Stimulated activated CD4-positive, alpha-beta T cell treated with anti-CD3 and anti-CD28 coated beads, Interleukin-15, amount 100 ng/mL, for 48 hours (primary cell): ENCODE measurements at places on chromosomes 5 and 9.
A peak's percentile ranks its signal among the peaks of the same experiment; 100 is the strongest.

DNA sequence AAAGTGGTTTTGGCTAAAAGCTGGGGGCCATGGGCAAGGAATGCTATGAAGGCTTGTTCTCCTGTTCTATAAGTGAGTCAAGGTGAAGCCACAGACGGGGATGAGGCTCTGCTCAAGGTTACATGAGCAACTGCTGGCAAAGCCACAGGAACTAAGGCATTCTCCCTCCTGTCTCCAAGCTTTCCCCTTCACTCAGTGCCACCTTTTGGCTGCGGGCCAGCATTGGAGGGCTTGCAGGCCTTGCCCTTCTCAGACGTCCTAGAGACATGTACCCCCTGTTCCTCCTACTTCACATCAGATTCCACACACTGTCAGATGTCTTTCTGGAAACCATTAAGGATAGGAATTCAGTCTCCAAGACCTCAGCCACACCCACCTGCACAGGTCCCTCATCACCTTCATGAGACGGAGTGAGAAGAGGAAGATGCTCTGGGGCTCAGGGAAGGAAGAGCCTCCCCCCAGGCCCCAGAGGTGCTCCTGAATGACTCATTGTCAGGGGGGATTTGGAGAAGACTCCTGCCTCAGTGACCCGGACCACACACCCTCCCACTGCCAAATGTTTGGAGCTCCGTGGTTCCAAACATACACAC, 20.5 kb upstream of the MEIKIN start:
- DNase-seq, result no peak

DNA sequence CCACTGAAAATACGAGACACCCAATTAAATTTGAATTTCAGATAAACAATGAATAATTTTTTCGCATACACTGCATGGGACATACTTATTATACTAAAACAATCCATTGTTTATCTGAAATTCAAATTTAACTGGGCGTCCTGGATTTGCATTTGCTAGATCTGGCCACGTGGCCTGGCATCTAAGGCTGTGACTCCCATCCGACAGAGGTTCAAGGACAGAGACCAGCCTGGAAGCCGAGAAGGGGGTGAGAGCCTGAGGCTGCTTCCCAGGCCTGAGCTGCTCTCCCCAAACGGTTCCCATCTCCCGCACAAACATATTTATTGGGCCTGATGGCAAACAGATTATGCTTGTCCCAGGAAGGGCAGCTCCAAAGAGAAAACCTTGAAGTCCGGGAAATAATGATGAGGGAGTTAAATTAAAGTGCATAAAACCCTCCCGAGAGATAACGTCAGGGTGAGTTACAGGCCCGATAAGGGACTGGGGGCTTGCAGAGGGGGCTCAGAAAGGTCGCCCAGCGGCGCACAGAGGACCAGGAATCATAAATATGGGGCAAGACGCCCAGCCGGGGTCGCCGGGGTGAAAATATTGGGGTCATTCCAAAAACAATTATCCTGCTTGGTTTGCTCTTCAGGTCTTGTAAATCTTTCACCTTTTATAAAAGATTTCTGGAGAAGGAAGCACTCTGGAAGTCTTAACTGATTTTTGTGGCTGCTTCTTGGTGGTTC, 163.7 kb downstream of the GAPVD1 start:
- no peak for DNase-seq

DNA sequence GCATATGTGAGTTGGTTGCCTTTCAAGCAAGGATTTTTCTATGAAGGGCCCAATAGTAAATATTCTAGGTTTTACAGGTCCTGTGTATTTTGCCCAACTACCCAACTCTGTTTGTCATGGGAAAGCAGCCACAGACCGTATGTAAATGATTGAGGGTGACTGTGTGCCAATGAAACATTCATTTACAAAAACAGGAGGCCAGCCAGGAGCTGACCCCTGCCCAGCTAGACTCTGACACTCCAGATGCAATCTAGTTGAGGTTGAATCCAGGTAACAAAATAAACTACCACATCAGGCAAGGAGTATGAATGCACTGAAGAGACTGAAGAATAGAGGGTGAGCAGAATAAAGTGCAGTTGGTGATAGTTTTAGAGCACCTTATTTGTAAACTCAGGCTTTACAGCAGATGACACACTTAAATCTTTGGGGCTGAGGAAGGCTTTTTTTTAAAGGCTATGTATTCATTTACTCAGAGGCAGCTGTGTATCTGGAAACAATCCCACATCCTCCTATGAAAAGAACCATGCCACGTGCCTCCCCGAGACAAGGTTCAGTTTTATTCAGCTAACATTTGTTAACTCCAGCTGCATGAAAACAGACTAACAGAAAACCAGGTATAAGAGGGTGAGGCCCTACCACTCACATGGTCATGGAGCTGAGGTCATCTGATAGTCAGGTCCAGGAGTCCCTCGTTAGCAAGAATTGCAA, 60.7 kb downstream of the SLC1A1 start:
- no peak for DNase-seq

DNA sequence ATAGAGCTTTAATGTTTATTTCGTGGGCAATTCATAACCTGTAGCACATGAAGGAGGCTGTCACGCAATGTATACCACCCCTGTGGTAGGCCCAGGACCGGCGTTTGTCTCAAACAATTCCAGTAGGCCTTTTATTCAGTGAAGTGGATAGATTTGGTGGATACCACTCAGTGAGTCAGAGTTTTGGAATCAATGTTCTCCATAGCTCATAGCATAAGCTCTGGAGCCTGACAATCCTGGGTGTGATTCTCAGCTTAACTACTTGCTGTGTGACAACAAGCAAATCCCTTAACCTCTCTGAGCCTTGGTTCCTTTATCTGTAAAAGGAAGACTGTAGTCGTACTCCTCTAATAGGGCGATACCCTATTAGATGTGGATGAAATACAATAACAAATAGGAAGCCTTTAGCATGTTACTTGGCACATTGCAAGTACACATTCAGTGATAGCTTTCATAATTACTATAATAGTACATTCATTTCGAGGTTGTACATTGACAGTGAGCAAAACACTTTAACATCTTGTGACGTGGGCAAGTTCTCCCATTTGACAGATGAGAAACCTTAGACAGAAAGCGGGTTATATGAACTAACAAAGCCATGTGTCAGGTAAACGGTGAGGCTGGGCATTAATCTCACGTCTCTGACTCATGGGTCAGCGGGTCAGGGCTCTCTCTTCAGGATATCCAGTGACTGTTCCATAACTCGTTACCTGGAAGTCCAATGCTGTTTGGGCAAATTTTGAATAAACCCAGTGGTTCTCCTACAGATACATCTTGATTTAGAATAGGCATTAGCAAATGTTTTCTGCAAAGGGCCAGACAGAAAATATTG, 130.8 kb downstream of the C9orf152 start:
- DNase-seq, result no peak

- no peak for DNase-seq
Observed at GRCh38 chr9:114588651-114589526, 1.3 kb downstream of the ATP6V1G1 start.

- DNase-seq, result no peak
Observed at GRCh38 chr5:143349177-143349576, 54.3 kb downstream of the NR3C1 start.

- DNase-seq, result no peak
Observed at GRCh38 chr9:120110520-120110919, 469.4 kb downstream of the CDK5RAP2 start.

GRCh38 chr5:128532127-128532526, 5.9 kb downstream of the FBN2 start:
- DNase-seq, result no peak

- no peak for DNase-seq
Observed at GRCh38 chr9:121684381-121685145, 33.1 kb downstream of the DAB2IP start.

DNA sequence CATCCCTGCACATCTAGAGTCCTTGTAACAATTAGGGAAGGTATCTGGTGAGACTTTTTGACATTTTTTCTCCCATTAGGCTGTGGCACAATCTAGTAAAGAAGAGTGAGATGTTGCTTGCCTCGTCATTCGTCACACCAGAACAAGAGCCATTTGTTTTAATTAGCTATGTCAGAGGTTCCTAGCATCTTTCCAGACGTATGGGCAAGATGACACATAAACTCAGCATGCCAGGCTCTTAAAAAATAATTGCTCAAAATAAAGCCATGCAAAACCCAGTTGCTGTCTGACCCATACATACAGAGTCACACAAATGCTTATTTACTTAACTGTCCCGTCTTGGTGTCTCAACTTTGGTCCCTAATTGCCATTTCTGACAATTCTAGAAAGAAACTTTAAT, 125.9 kb downstream of the TRPM3 start:
- no peak for DNase-seq

GRCh38 chr5:34054400-34054729, 11.4 kb upstream of the C1QTNF3 start:
- DNase-seq, result no peak

DNA sequence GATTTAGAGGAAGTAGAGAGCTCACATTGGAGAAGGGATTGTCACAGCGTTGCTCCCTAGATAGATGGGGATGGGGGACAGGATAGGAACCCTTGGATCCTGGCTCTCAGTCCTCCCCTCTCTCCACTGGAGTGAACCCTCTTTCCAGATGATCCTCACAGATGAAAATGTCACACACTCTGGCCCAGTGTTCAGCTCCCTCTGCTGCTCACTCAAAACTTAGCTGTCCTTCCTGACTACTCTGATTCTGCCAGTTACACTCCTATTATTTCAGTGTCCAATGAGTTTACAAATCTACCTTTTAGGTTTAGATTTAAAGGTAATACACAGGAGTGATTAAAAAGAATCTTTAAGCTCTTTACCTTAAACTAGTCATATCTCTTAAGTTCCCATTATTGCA, 5.8 kb upstream of the SPINK7 start:
- DNase-seq, result no peak

- no peak for DNase-seq
Observed at GRCh38 chr5:57486027-57486602, 3.5 kb upstream of the ACTBL2 start.

GRCh38 chr9:133526721-133527321, 2.1 kb upstream of the MYMK start:
- DNase-seq, result no peak

GRCh38 chr5:55441954-55442353, 92.8 kb downstream of the PLPP1 start:
- no peak for DNase-seq

DNA sequence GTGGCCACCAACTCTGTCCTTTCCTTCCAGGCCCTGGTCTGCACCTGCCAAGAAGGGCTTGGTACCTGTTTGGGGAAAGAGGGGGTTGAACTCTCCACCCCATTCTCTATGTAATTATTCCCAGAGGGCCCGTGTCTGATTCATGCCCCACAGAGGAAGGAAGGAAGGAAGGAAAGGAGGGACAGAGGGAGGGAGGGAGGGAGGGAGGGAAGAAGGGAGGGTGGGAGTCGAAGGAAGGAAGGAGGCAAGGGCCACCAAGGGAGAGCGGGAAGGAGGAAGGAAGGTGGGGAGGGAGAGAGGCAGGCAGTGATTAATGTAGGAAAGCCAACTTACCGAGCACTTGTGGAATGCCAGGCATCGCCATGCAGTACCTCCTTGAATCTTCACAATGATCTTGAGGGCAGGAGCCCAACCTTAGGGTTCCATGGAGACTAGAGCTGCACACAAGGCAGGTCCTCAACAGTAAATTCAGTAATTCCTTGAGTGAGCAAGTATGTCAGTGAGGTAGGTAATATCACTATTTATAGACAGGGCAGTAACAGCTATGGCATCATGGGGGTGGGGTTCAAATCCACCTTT, 75.8 kb downstream of the FGF18 start:
- no peak for DNase-seq

- peak; percentile 59 for DNase-seq
Observed at GRCh38 chr5:160506006-160507004, 84.7 kb downstream of the PTTG1 start.
